Activated naive CD8-positive, alpha-beta T cell treated with anti-CD3 and anti-CD28 coated beads, Interleukin-2, amount 50 U/mL, for 16 hours (primary cell): ENCODE measurements at places on chromosomes 6 and 20.

DNA sequence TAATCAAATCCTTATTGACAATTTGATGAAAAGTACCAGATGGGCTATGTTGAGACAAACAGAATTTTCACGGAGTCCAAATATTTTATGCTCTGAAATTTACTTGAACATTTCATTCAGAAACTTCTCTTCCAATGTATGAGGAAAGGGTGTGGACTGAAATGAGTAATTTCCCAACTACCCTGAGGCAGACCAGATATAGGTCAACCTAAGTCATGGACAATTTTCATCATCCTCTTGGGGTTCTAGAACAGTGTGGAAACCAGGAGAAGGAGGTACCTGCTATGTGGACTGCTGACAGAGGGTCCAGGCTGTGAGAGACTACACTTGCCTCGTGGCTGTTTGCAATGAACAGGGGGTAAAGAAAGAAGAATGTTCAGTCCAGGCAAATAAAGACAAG, 323.0 kb downstream of the ESR1 start:
- DNase-seq = no peak

- peak; percentile 27 for DNase-seq
Observed at GRCh38 chr6:97186416-97186999, 96.5 kb downstream of the MMS22L start.

- DNase-seq = peak; percentile 34
Observed at GRCh38 chr20:63101781-63102720, 95.3 kb upstream of the BHLHE23 start.

GRCh38 chr6:121780325-121781321, 345.2 kb downstream of the GJA1 start:
- no peak for DNase-seq

GRCh38 chr20:57350081-57350710, 859 bp upstream of the RAE1 start:
- no peak for DNase-seq

DNA sequence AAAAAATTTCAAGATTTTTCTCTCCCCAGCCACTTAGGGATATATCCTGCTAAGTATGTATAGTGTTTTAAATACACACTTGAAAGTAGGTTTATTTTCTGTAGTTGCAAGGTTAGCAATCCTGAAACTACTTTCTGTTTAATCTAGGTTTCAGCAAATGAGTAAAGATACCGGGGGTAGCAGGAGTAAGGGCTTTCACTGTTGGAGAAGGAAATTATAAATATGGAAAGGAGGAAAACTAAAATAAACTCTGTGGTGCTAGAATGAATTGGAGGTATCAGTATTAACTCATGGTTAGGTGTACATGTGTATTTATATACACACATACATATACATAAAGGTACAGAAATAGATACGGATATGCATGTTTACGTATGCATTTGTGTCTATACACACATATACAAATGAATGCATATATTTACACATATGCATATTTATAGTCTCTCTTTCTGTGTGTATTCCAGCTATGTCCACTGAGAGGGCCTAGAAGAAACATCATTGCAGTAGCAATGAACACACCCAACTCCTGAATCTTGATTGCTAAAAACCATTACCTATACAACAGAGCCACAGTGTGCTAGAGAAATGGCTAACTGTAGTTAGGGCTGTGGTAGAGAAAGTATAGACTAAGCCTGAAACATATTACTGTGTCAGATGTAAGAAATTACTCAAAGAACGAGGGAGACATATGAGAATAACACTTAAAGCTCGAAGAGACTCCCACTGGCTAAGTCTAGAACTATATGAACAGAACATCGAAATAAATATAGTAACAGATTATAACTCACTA, 95.9 kb upstream of the EMILIN3 start:
- no peak for DNase-seq

DNA sequence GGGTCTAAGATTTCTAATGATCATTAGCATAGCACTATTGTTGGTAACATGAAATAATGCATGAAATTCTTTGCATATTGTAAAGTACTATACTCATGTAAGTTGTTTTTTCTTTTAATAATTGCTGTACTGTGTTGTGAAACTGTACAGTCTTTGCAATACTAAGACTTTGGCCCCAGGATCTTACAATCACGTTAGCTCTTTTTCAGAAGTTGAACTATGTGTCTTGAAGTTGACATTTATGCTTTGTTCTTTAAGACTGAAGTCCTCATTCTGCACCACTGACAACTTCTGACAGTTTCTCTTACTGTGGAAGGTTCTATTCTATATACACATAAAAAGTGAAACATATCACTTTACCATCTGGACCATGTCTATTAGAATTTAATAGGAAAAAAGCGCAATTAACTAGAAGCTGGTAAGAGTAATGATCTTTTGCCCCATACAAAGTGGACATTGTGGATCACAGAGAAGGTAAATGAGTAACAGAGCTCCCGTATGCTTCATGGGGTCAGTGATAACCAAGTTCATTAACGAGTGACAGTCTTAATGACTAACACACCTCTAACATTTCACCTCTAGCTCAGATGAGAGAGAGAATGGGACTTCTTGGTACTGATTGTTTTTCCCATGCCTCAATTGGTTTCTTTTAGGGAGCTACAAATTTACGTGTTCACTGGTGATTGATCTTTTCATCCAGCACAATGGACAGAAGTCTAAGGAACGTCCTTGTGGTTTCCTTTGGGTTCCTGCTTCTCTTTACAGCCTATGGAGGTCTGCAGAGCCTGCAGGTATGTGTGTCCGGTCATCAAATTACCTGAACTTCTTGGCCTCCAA, at the start of gene UNC93A:
Gene UNC93A (plus strand): TSS at position 530 of the 837 bp plus-strand sequence. CDS start 175 bp downstream, at position 705.
- DNase-seq = no peak

DNA sequence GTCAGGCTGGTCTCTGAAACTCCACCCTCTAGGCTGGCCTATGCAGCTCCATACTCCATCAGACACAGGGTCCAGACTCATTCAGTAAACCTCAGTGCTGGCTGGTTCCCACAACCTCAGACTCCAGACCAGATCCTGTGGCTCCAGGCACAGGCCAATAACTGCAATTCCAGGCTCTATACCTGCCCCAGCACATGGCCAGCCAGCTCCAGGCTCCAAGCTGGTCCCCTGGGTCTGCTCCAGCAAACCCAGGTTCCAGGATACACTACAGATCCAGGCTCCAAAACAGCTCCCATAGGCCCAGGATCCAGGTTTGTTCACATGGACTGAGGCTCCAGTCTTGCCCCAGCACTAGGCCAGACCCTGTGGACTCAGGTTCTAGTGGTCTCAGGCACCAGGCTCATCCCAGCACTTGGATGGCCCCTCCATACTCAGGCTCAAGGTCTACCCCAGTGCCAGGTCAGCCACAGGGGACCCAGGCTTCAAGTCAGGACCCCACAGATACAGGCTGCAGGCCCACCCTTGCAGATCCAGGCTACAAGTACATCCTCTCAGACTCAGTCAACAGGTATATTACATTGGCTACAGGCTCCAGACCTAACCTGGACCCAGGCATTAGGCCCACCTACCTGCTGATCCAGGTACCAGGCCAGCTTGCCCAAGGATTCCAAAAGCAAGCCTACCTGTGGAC, 117.6 kb upstream of the TMEM170B start:
- DNase-seq = no peak

GRCh38 chr6:34125939-34126338, 19.9 kb downstream of the GRM4 start:
- DNase-seq = no peak

- DNase-seq = no peak
Observed at GRCh38 chr6:90434094-90434493, 137.5 kb upstream of the BACH2 start.

- DNase-seq = peak; percentile 53
Observed at GRCh38 chr6:157823528-157824370, 703 bp downstream of the SNX9 start.

- no peak for DNase-seq
Observed at GRCh38 chr6:4885341-4885933, 109.2 kb downstream of the CDYL start.

DNA sequence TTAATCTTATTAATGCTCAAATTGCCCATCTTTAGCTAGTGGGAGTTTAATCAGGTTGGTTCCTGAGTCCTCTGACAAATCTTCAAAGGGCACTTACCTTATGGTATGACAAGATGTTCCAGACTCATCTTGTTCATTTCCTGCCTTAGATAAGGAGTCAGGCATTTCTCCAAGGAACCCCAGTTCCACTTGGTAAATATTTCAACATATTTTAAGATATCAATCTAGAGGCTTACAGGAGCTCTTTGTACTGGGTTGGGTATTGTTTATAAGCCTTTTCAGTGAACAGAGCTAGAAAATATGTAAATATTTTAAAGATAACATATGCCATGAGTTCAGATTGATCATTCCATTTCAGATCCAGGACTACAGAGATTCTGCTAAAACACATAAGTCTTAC, 159.8 kb downstream of the RCAN2 start:
- DNase-seq = no peak

DNA sequence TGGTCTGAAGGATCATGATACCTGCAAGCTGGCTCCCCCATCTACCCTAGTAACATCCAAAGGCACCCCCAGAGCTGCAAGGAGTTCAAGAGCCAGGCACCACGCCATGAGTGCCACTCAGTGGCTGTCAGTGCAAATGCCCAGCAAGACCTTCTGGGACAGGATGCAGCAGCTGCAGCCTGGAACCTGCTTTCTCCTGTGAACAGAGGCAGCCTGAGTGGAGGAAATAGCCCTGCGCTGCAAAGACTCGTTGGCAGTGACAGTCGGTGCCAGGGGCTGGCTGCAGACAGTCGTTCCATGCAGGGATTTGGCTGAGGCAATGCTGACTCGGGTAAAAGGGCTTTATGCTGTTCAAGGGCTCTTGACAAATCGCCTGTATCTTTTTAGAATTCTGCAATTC, 15.7 kb upstream of the SSTR4 start:
- DNase-seq = no peak

- DNase-seq = no peak
Observed at GRCh38 chr20:38863024-38863851, 57.7 kb downstream of the PPP1R16B start.

DNA sequence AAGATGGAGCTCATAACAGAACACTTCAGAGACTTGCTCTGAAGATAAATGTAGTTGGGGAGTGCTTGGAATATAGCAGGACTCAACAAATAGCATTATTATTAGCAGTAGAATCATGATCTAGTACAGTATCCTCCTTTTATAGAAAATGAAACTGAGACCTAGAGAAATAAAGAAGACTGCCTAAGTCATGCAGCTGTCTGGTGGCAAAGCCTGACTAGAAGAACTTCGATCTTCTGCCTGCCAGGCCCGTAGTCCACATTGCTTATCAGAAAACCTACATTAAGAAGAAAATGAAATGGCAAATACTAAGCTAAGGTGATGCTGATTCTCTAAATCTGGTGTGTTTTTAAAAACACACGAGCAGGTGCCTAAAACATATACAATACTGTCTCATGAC, 46.4 kb upstream of the DST start:
- no peak for DNase-seq

DNA sequence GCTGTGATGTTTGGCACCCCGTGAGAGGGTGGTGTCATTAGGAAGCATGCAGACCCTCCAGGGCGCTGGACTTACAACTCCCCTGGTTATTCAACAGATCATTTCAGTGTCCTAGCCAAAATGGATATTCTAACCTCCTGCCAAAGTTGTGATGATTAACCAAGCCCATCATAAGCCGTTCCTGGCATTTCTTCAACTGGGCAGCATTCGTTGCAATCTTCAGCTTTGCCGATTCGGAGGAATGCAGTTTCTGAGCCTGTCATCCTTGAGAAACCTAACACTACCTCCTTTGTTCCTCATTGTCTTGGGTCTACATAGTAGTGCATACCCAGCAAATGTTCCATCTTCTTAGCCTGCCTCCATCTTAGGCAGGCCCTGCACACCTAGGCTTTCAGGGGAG, 79.2 kb upstream of the MAP3K4 start:
- DNase-seq = no peak

DNA sequence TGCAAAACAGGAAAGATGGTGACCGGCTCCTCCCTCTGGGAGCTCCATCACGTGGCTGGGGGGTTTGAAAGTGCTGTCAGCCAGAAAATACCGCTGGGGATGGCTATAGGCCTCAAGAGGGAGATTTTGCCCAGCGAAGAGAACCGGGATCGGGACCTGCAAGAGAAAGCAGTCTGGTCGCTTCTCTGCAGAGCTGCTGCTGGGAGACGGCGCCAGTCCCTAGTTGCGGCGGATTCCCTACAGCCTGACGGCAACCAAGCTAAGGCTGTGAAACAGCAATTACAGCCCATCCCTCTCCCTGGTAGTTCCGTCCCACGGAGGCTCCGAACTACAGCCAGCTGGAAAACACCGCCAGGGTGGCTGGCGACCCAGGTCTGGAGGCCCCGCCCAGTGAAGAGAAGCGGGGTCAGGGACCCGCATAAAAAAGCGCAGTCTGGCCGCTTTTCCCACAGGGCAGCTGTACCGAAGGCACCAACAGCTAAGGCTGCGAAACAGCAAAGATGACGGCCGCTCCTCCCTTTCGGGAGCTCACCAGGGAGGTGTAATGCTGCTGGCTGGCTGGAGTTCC, 238.1 kb upstream of the IRAK1BP1 start:
- DNase-seq = no peak

DNA sequence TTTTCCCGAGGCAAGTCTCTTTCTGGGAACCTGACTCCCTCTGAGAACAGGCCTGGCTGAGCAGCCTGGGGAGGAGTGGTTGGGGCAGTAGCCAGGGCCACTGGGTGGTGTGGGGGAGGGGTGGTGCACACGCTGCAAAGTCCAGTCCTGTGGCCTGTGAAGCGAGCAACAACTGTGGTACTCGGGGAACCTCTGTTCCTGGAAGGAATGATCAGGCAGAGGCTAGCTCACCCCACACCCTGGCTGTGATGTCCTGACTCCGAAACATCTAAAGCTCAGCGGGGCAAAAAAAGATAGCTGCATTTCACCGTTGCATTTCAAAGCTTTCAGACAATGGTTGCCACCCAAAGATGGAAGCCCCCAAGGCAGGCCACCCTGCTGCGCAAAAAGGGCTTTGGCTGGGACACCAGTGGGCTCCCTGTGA, 25.5 kb downstream of the PCK1 start:
- DNase-seq = no peak

DNA sequence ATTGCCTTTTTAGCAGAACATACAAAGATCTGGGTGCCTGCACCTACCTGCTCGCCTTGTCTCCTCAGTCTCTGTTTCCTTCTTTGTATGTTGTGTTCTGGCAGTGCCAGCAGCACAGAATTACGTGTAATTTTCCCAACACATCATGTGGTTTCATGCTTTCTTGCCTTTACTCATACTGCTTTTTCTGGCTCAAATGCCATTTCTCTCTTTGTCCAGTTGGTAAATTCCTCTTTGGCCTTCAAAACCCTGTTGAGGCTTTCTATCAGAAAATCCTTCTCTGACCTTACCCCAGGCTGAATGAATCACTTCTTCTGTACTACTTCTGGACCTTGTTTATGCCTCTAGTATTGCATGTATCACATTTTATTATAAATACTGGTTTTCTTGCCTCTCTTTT, 31.8 kb downstream of the L3MBTL3 start:
- DNase-seq = no peak

DNA sequence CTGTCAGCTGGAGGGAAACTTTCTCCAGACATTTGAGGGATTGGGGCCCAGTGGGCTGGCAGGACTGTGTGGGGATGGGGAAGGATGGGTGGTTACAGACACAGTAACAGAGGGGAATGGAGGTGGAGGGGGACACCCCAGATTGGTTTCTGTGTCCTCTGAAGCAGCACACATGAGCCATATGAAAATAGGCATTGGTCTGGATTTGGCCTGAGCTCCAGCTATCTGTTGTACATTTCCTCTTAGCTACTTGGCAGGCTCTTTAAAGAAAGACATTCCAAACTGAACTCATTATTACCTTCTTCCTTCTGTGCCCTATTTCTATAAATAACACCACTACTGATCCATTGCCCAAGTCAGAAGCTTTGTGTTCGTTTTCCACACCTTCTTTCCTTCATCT, 72.0 kb upstream of the PRL start:
- DNase-seq = no peak
